ENCODE measurements at places on chromosomes 1 and 21.
A peak's percentile ranks its signal among the peaks of the same experiment; 100 is the strongest.

DNA sequence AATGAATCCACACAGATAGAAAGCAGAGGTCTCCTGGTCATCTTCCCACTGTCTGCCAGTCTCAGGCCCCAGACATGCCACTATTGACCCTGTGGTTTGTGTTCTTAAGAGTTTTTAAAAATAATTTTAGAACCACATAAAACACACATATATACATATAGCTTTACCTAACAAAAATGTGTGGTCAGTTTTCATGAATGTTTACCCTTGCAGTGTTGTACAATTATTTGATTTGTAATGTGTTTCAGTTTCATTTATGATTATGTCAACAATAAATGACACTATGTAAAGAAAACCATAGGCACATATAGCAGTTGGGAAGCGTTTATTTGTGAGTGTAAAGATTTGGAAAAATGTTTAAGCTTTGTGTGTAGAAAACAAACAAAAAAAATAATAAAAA lies 17.1 kb downstream of the CHAF1B start:
- no peak for DNase-seq

- DNase-seq, result no peak
These were observed 4.2 kb upstream of the C1orf162 start for GRCh38 chr1:111469539-111469938.

DNA sequence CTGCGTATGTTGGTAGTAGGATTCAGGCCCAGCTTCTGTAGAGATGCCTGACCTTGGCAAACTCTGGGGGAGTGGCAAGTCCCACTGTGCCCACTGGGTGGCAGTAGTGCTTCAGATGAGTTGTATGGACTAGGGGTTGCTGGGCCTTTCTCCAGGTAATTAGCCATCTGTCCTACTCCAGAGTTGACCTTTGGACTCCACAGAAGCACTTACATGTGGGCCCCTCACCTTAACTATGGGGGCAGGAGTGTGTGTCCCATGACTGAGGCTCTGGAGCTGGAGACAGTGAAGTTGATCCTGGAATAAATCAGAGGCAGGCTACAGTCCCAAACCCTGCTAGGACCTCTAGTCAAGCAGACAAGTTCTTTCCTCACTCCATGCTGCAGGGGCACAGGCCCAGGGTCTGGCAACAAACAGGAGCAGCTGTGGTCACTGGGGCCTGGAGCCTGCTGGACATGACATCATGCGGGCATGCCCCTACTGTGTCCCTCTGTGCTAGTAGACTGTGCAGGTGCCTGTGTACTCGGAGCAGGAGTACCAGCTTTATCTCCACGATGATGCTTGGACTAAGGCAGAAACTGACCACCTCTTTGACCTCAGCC lies 4.6 kb downstream of the DMAP1 start:
- peak; percentile 72 for DNase-seq

GRCh38 chr21:17334484-17334883 lies 178.4 kb upstream of the CXADR start:
- no peak for DNase-seq

DNA sequence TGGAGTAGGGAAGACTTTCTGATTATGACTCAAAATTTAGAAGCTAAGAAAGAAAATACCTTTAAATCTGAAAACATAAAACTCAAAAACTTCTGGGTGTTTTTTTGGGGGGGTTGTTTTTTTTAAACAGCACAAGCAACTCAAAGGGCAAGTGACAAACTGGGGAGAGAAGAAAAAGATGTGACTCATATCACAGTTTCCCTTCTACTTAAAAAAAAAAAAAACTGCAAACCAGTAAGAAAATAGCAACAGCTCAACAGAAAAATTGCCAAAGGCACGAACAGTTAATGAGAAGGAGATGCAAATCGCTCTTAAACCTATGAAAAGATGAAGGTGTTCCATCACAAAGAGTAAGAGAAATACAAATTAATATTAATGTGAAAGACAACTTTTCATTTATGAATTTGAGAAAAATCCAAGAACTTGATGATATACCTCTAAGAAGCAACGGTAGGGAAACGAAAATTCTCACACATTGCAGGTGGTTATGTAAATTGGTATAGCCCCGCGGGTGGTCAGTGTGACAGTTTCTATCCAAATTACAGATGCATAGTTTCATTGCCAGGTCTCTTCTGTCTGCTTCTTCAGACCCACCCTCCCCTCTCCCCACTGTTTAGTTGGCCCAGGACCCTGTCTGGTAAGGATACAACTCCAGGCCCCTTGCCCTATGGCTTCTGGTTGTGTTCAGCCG lies 9.0 kb downstream of the IFNAR2 start:
- no peak for DNase-seq

- peak; percentile 52 for DNase-seq
These were observed 228.2 kb upstream of the USP24 start for GRCh38 chr1:55443175-55443915.

GRCh38 chr1:59218521-59219236 lies 78.2 kb upstream of the FGGY start:
- peak; percentile 33 for DNase-seq

DNA sequence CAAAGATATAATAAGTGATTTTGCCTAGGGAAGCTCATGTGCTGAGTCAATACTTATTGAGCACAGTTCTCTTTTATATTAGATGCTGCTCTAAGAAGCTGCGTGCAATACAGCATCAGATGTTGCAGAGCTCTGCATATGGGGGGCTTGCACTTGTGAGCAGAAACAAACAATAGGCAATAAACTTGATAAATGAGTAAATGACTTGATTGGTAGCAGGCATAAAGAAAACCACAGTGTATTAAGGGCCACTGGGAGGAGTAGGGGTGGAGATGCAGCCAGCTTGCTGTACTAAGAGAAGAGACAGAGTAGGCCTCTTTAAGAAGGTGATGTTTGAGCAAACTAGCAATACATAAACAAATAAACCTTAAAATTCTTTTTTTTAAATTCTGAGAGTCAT lies 598.5 kb upstream of the ADAMTS5 start:
- DNase-seq, result no peak
